ENCODE measurements at places on chromosomes 11 and 22.

DNA sequence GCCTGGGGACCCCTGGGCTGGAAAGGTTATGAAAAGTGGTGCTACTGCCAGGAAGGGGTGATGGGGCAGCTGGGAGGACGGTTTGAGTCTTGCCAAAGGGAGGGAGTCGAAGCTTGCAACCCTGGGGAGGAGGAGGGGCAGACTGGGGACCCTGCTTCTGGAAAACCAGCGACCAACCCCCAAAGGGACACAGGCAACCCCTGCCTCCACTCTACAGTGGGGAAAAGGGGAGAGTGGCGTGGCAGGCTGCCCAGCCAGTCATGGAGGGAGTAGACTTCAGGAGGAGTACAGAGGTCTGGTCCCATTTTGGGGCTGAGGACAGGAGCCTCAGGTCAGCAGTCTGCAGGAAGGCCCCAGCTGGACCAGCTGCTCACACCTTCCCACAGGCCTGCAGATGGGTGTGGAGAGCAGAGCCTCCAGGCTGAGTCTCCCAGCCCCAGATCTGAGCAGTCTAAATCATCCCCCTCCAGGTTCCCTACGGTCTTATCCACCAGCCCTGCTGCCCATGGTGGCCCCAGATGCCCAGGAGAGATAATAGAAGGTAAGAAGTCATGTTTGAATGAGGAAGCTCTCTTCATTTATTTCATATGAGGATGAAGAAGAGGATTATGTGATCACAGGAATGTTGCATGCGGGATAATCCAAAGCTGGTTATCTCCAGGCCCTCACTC is 3.3 kb downstream of the DDT start:
- DNase-seq = no peak

- peak; percentile 45 for DNase-seq
These were observed 116.1 kb downstream of the UVRAG start for GRCh38 chr11:75931124-75931523.

DNA sequence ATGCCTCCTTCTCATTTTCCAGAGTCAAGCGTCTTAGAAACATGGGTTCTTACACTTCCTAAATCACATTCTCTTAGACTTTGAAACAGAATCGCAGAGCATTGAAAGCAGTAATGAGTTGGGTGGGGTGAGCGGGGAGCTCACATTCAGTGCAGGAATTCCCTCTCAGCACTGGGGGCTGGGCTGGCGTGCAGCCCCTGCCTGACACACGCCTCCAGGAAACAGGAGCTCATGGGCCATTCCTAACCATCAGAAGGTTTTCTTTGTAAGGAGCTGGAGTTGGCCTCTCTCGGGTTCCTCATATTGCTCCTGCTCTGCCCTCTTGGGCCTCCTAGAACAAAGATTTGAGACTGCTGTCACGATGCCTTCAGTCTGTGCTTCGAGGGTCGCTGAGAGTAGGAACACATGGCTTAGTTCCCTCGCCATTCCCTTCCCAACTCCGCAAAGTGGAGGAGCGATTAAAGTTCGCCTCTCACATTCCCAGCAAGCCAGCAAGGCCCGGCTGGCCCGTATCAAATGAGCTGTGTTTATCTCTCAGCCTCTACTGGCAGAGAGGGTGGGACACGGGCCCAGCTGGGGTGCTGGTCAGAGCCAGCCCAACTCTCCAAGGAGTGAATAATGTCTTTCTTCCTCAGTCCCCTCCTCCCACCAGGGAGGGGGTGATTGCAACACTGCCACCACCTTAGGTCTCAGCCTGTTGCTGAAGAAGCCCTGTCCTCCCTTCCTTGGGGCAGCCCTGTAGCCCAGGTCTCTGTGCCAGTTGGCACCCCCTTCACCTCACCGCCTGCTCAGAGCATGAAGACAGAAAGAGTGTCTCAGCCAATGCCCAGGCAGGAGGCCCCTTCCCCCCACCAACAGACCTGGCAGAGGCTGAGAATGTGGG is 10.4 kb downstream of the CHRDL2 start:
- no peak for DNase-seq

DNA sequence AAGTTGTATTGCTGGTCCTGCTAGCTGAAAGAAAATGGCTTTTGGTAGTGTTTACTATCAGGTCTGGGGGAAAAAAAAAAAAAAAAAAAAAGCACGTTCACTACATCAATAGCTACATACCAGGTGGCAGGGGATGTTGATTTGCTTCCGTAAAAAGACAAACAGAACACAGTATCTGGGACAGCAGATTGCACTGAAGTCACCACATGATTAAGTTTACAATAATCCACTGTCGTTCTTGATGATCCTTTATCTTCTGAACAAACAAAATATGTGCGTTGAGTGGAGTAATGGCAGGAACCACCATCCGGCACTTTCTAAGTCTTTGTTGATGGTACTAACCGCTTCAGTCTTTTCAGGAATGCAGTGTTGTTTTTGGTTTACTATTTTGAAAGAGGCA is 48.7 kb downstream of the DDX6 start:
- DNase-seq = no peak

DNA sequence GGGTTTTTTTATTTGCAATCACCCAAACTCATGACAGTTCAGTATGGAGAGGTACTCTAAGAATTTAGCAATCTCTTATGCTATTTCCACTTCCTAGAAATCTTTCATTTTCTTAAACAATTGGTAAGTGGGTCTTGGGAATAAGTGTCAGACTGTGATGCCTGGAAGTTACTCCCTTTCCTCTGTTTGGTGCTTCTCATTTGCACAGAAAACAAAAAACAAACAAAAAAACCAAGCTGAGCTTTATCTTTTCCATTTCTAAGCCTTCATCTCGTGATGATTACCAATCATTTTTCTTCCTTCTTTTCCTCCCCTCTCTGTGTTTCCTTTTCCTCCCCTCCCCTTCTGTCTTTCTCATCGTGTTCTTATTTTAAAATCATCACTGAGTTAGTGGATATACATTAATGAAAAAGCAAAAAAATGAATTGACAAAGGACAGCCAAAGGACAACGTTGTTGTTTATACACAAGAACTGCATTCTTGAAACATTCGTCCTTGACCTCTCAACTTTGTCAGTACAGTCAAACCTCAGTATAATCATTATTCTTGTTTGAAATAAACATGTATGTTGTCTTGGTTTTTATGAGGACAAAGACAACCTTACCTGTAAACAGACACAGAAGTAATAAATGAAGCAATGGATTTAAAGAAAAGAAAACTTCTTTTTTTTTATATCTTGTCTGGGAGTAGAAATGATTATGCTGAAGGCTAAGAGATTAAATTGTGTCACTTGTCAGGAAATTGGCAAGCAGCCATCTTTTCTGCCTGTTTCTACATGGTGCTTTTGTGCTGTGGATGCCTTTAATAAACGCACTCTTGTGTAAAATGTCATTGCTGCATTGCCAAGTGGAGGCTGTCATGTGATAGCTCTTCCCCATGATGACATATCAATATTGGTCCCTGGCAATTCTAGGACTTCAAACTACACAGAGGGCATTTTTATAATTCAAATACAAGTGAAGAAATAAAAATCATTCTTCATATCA is 803.2 kb upstream of the CCDC90B start:
- no peak for DNase-seq

GRCh38 chr22:27578937-27579617 is 222.5 kb downstream of the MN1 start:
- no peak for DNase-seq

DNA sequence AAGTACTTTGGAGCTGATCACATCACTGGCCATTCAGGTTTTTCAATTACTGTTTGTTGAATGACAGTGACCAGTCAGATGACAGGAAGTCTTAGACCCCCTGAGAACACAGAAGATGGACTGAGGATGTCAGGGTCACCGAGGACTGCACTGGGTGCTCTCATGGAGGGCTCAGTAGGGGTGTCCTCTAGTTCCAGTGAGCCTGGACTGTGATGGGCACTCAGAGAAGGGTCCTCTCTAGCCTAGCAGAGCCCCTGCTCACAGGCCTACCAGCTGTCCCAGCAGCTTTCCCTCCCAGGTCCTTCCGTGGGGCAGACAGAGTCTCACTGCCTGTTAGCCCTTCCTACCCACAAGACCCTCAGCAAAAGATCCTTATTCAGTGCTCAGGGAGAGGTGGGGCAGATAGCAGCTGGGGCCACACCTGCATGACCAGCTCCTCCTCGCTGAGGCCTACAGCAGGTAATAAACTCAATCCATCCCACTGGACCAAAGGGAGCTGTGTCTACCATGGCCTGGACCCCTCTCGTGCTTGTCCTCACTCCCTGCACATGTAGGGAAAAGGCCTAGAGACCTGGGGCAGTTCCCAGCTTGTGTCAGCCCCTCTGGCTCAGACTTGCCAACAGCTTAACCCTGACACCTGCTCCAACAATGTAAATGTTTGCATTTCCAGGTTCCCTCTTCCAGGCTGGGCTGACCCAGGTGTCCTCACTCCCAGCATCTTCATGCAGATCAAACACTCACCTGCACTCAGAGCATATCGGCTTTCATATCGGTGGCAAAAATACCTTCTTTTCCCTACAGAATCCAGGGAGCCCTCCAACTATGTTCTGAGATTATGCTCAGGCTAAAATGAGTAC is 25.2 kb upstream of the VPREB1 start:
- DNase-seq = no peak

GRCh38 chr11:67382276-67383136 is 9.1 kb upstream of the CLCF1 start:
- DNase-seq = peak; percentile 71

DNA sequence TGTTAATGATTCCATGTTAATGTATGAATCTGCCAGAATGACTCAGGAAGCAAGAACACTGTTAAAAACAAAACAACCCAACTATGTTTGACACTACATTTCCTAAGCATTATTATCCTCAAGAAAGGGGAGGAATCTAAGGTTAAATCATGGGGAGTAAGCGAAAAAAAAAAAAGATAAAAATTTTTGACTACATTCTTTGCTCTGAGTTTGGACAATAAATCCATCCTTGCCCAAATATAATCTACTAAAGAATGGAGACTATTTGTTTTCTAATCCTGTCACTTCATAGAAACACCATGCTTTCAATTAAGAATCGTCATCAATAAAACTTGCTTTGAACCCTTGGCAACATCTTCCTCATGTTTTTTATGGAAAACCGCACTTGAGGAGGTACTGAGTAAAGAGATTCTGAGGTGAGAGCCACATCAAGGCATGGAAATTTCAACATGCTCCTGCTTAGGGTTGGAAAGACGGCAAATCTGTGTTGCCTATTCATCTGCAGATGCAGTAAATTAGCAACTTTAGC is 9.7 kb downstream of the MAML2 start:
- no peak for DNase-seq

- DNase-seq = no peak
These were observed 20.5 kb upstream of the PARVB start for GRCh38 chr22:44003405-44004103.

DNA sequence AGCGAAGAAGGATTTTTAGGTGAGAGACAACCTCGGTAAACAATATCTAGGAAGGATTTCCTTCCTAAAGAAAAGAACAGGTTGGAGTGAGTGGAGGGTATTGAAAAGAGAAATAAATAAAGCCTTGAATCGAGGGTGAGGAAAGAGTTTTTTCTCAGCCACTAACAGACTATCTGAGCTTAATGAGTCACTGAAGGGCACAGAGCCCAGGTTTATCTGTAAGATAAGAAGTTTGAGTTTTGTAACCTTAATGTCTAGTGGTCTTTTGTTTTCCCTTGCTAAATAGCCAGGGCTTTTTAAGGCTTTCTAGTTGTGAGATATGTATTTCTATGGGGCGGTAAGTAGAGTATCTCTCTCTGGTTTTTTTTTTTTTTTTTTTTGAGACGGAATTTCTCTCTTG is 394.5 kb upstream of the KIRREL3 start:
- DNase-seq = no peak

DNA sequence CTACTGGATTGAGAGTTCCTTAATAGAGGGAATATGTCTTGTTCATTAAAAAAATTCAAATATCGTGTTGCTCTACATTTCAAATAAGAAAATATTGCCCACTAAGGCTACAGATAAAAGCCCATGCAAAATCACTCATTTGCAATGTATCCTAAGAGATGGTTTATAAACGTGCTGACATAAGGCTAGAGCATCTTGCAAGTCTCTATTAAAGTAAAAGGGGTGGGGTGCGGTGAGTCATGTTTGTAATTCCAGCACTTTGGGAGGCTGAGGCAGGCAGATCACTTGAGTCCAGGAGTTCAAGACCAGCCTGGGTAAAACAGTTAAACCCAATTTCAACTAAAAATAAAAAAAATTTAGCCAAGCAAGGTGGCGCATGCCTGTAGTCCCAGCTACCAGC is 70.3 kb downstream of the PGR start:
- no peak for DNase-seq

- DNase-seq = no peak
These were observed 583 bp downstream of the TNNI2 start for GRCh38 chr11:1839204-1839923.

- peak; percentile 65 for DNase-seq
These were observed 89.4 kb downstream of the LDLRAD3 start for GRCh38 chr11:36033082-36033751.

DNA sequence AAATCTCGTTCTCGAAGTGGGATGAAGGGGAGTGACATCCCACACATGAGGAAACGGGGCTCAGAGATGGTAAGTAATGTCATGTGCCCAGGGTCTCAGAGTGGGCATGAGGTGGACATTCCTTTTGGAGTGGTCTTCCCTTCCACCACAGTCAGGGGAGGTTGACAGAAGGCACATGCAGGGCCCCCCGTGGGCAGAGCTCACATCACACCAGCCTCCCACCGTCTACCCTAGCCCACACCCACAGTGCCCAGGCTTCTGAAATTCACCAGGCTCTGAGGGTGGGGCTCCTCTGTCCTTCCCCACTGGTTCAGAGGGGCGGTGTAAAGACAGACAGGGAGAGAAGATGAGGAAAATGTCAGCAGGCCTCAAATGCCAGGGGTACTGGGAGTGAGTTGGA is 41.1 kb upstream of the TIMP3 start:
- DNase-seq = no peak

DNA sequence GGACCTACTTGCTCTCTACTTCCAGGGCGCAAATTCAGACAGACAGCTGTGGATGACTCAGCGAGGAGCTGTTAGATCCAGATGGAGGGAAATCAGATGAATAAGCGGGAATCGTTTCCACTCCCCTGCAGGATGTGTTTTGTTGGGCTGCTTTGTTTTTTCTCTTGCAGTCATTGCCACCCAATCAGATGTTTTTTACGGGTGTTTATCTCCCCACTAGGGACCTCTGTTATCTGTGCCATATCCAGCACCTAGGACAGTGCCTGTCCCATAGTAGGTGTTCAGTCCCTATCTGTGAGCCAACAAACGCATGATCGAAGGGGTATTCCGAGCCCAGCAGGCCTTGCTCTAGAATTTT is 51.1 kb upstream of the PARVG start:
- DNase-seq = peak; percentile 32

DNA sequence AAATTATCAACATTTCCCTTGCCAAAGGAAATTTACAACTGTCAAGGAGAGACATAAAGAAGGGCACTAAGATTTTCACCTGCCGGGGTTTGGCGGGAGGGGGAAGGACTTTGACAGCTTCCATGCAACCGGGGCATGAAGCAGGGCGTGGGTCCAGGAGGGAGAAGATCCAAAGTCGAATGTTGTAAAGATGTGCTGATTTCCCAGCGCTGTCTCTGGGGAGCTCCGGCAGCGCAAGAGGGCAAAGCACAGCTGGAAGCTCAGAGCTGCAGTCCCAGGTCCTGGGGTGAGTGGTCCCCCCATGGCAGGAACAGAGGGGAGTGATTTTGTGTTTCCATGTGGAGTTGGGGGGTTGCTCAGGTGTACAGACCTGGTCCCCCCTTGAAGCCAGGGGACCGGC is at the start of gene MS4A10:
MS4A10 (plus strand) TSS at position 198 of the 400 bp plus-strand sequence. CDS start 5,003 bp downstream, outside the sequence.
- DNase-seq = no peak

- no peak for DNase-seq
These were observed 1.1 kb downstream of the MMP20 start for GRCh38 chr11:102623998-102624397.

GRCh38 chr11:44290208-44290607 is 19.7 kb downstream of the ALX4 start:
- no peak for DNase-seq
